ENCODE measurements at places on chromosomes 3 and 15.

- DNase-seq, result no peak
Measured at GRCh38 chr15:73125219-73125618, 73.0 kb downstream of the NEO1 start.

GRCh38 chr3:174102866-174103265, 705.3 kb downstream of the NLGN1 start:
- DNase-seq, result no peak

- peak; percentile 55 for DNase-seq
Measured at GRCh38 chr3:32177702-32178198, 60.7 kb upstream of the CMTM8 start.

GRCh38 chr3:38163841-38164642, 1.3 kb upstream of the OXSR1 start:
- no peak for DNase-seq

DNA sequence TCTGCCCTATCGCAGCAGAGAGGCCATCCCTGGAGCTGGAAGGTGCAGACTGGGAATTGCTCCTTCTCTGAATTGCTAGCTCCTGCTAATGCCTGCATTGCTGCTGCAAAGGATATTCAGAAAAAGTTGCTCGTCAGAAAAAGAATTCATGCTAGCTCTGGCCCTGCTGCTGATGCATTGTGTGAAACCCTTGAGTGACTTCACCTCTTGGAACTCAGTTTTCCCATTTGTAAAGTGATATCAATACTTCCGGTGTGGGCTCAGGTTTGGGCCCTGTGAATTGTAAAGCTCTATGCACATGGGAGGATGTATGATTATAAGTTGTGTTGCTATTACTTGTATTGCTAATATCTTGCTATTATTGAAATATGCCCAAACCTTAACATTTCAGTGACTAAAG, 11.4 kb downstream of the SQOR start:
- DNase-seq, result no peak

GRCh38 chr15:83698294-83698693, 44.4 kb downstream of the ADAMTSL3 start:
- no peak for DNase-seq

GRCh38 chr3:165195640-165196576, at the start of gene SLITRK3:
SLITRK3 (minus strand) TSS chr3:165196384; CDS start chr3:165190830, 5,554 bp downstream.
- peak; percentile 43 for DNase-seq

DNA sequence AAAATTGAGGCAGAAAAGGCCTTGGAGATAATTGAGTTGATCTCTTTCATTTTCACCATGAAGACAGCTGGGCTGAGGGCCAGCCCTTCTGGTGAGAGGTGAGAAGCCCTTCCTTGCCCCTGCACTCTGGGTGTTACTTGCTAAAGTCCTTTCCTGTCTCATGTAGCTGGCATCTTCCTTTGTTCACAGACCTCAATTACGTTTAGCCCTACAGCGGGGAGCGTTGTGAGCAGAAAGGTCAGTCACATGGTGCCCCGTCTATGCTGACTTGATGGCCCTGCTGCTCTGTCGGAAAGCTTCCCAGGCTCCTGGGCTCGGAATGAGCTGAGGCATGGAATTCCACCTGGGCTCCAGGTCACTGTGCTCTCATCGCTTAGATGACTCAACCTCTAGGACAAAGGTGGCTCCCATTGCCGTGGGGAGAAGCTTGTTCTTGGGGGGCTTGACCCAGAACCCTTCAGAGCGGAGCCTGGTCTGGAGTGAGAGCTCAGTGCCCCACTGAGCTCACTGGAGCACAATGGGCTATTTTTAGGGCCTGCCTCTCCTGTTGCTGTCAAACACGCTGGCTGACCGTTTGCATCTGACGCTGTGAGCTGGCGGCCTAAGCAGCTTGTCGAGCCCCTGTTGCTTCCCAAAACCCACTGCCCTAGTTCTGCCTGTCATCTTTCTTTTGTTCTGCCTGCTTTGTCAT, 47.0 kb downstream of the RPLP1 start:
- no peak for DNase-seq

All from NCI-H345 (cell line).